NCI-H2029 treated with DMSO at 0.1 percent for 48 hours (cell line): ENCODE measurements at places on chromosomes 13 and 19.

DNA sequence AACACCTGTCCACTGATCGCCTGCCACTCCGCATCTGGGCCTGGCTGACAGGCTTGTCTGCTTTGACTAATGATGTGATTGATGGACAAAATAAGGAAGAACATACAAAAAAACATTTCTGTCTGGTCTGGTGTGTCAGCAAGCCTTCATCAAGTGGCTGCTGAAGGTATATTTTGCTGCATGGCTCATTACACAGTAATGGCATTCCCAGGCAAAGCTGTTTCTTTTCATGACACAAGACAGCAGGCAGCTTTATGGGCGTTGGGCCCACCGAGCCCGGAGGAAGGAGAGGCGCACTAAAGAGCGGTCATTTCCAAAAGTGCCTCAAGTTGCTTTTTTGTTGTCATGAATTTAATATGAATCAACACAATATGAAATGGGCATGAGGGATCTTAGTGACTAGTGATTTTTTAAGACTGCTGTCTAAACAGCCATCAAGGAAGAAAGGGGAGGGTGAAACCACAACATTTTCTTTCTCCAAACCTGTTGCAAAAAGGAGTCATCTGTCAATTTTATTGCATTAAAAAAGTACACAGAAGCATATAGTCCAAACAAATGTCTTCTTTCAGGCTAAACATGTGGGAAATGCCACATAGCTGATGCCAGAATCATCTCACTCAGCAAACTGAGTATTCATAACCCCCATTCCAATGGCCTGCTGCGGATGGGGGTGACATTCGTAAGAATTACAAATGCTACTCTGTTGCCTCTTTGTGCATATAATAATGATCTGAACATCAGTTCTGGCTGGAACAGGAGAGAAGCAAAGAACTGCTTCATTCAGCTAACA, 476.6 kb downstream of the ZNF536 start:
- DNase-seq: no peak

- DNase-seq: no peak
Measured at GRCh38 chr13:98483601-98484288, 93.2 kb downstream of the STK24 start.

- no peak for DNase-seq
Measured at GRCh38 chr13:104296286-104296685, 1230.1 kb upstream of the SLC10A2 start.

GRCh38 chr13:106681536-106681935, 113.6 kb upstream of the ARGLU1 start:
- no peak for DNase-seq

DNA sequence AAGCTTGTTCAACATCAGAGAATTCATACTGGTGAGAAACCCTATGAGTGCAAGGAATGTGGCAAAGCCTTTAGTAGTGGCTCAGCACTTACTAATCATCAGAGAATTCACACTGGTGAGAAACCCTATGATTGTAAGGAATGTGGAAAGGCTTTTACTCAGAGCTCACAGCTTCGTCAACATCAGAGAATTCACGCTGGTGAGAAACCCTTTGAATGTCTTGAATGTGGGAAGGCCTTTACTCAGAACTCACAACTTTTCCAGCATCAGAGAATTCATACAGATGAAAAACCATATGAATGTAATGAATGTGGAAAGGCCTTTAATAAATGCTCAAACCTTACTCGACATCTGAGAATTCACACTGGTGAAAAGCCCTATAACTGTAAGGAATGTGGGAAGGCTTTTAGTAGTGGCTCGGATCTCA, 25.2 kb downstream of the ZNF383 start:
- no peak for DNase-seq
